HCT116 (cell line): ENCODE measurements at places on chromosomes 4 and X. TPM values are rescaled to one million over a fixed set of nuclear protein-coding genes. Genes with fewer than 3 reads are reported as not detected.

DNA sequence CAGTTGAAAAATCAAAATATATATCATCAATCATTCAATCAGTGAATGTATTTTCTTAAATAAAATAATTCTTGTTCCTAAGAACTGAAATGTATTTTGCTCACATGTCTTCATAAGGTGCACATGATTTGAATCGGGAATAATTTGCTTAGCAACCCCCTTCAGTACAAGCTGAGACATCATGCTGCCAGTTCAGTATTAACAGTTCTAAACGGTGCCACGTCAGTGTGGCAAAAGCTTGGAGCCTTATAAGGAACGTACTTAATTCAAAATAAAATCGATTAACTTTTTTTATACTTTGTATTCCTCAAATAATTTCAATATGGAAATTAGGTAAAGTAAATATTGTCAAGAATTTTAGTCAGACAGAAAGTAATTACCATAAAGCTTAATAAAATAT is 287.9 kb downstream of the CCSER1 start:
- H3K36me3 ChIP-seq, result no peaks in the 10 kb centered on the region
- no peak overlapping the region for H3K4me3 ChIP-seq
- DNase-seq, result no peak
- no peaks in the 10 kb centered on the region for H3K4me1 ChIP-seq

DNA sequence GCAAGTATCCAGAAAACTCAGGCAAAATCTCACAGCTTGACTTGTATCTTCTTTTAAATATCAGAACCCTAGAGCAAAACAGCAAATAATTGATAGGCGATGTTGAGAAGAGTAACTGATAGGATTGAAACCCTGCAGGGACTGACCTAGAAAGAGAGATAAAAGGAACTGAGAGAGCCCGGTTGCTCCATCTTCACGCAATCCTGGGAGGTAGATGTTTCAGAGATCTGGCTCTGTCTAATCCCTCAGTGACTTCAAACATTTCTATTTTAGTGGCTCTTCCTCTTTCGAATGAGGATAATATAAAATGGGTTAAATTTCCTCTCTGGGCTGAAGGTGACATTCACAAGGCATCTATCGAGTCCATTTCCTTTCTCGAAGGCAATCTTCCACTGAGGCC is 39.3 kb upstream of the RPL34 start:
- no peak for DNase-seq
- H3K4me1 ChIP-seq, result no peaks in the 10 kb centered on the region
- H3K27ac ChIP-seq, result no peak overlapping the region
- H3K36me3 ChIP-seq, result no peaks in the 10 kb centered on the region
- H3K27me3 ChIP-seq, result no peaks in the 10 kb centered on the region

DNA sequence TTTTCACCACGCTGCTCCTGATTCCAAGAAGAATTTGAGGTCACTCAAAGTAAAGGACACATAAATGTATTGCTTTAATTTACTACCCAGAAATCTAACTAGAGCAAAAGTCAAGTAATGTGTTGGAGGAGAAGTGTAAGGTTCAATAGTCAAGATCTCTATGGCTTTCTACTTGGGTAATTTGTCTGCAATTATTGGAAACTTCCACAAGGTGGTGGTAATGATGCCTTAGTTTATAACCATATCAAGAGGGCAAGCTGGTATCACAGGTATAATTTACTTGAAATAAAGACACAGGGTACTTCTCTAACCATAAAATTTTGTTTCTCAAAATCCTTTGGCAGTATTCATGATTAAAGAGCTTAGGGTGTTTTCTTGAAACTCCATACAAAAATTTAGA is 10.2 kb upstream of the GRIA3 start:
- H3K27me3 ChIP-seq, result no peaks in the 10 kb centered on the region
- no peak overlapping the region for H3K27ac ChIP-seq
- peaks cover 10% of the 10 kb centered on the region for H3K4me1 ChIP-seq
- H3K4me3 ChIP-seq, result no peak overlapping the region
- H3K36me3 ChIP-seq, result no peaks in the 10 kb centered on the region

DNA sequence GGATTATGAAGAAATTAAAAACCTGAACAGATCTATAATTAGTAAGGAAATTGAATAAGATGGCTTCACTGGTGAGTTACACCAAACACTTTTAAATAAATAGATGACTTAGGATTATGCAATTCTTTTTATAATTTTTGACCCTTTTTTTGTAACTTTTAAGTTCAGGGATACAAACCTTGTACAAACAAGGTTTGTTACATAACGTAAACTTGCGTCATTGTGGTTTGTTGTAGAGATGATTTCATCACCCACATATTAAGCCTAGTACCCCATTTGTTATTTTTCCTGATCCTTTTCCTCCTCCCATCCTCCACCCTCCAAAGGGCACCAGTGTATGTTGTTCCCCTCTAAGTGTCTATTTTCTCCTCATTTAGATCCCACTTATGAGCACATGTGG is 75.7 kb downstream of the CPEB2 start:
- no peak overlapping the region for H3K4me3 ChIP-seq
- no peaks in the 10 kb centered on the region for H3K36me3 ChIP-seq
- DNase-seq, result no peak
- no peaks in the 10 kb centered on the region for H3K4me1 ChIP-seq
- H3K27me3 ChIP-seq, result no peaks in the 10 kb centered on the region
- no peak overlapping the region for H3K27ac ChIP-seq

The RNF212 gene
- total RNA-seq, result not detected

The TMSB15B gene
- 0.39 TPM for total RNA-seq

GRCh38 chrX:9647431-9647830 is 118.2 kb downstream of the GPR143 start:
- H3K36me3 ChIP-seq, result no peaks in the 10 kb centered on the region
- H3K27ac ChIP-seq, result no peak overlapping the region
- no peaks in the 10 kb centered on the region for H3K4me1 ChIP-seq
- H3K4me3 ChIP-seq, result no peak overlapping the region
- no peaks in the 10 kb centered on the region for H3K27me3 ChIP-seq
- DNase-seq, result no peak

GRCh38 chrX:148567779-148568178 is 67.4 kb downstream of the AFF2 start:
- DNase-seq, result no peak
- H3K27ac ChIP-seq, result no peak overlapping the region
- H3K27me3 ChIP-seq, result no peaks in the 10 kb centered on the region
